Naive thymus-derived CD8-positive, alpha-beta T cell (primary cell): ENCODE measurements at places on chromosomes 11 and 22.

DNA sequence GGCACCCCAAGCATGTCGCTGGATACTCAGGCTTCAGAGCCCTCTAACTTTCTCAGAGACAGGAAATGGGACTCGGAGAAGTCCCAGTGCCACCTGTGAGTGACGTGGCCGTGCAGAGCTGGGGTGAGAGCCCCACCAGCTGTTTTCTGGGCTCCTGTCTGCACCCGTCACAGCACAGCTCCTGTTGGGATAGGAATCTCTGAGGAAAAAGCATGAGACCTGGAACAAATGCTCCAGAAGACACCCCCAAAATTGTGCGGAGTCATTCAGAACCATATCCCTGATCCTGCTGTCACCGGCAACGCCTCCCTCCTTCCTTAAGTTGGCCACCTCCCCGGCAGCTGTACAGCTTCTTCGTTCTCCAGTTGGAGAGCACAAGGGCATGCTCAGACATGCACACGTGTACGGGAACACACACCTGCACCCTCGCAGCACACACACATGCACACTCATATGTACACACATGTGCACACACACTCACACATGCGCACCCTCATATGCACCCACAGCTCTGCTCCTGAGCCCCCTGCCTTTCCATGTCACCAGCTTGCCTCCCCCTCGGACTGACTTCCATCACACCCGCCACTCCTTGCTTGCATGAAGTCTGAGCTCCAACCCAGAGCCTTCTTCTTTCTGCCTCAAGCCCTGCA is 1430.0 kb downstream of the BRD1 start:
- no peak for DNase-seq
- H3K36me3 ChIP-seq, result no peaks in the 10 kb centered on the region
- no peak overlapping the region for H3K27ac ChIP-seq
- H3K4me1 ChIP-seq, result no peaks in the 10 kb centered on the region

GRCh38 chr22:30239488-30240405 is 6.8 kb downstream of the LIF start:
- no peak for DNase-seq
- no peaks in the 10 kb centered on the region for H3K27me3 ChIP-seq
- H3K4me3 ChIP-seq, result no peak overlapping the region
- H3K36me3 ChIP-seq, result no peaks in the 10 kb centered on the region
- no peak overlapping the region for H3K27ac ChIP-seq

- peak; percentile 88 for DNase-seq
- no peaks in the 10 kb centered on the region for H3K36me3 ChIP-seq
- peak overlapping the region; percentile 37 for H3K27ac ChIP-seq
- peaks cover 8% of the 10 kb centered on the region for H3K4me1 ChIP-seq
These were observed 26.4 kb downstream of the YWHAH start for GRCh38 chr22:31970490-31971444.

DNA sequence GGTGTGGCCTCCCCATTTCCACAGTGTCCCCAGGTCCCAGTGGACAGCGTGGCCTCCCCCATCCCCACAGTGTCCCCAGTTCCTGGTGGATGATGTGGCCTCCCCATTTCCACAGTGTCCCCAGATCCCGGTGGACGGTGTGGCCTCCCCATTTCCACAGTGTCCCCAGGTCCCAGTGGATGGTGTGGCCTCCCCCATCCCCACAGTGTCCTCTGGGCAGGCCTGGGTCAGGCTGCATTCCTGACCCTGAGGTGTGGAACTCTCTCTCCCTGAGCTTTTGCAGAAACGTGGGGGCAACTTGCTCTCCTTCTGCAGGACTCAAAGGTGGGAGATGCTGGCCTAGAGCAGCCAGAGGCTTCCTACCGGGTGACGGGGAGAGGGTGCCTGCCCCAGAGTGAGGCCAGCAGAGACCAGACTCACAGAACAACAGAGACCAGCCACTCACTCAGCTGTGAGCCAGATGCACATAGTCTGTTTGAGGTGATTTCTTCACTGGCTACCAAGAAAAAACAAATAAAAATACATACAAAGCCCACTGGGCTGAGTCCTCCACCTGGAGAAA is 85.8 kb upstream of the FGF3 start:
- H3K27me3 ChIP-seq, result peaks cover 4% of the 10 kb centered on the region
- no peak overlapping the region for H3K27ac ChIP-seq

DNA sequence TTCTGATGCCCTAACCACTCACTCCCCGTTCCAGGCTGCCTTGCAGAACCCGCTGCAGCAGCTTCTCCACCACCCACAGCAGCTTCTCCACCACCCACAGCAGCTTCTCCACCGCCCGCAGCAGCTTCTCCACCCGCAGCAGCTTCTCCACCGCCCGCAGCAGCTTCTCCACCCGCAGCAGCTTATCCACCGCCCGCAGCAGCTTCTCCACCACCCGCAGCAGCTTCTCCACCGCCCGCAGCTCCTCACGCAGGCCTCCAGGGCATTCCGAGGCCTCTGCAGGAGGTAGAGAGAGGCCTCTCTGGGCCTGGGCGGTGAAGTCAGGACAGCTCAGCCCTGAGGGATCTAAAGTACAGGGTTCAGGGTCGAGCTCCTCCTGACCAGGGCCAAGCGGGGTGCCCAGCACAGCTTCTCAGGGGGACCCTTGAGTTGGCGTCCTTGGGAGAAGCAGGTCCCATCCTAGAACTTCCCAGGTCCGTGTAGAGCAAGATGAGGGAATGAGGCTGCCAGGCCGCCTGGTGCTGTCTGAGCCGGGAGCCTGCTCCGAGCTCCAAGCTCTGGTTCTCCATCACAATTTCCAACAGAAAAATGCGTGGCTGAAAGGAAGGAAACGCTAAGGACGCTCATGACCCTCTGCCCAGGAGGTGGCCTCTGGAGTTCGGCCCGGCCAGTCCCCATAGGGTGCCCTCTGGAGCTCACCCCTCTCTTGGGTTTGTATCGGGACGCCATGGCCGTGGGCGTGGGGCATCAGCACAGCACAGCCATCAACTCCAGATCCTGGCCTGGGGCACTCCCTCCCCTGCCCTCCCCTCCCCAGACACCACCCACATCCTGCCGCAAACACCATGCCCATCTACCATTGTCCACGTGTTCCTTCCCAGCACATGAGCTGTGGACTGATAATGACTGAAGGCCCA is 528.6 kb downstream of the BRD1 start:
- H3K36me3 ChIP-seq, result no peaks in the 10 kb centered on the region
- DNase-seq, result no peak
- no peaks in the 10 kb centered on the region for H3K4me1 ChIP-seq
- H3K27ac ChIP-seq, result no peak overlapping the region

- no peak for DNase-seq
- H3K4me1 ChIP-seq, result peaks cover 5% of the 10 kb centered on the region
- no peak overlapping the region for H3K4me3 ChIP-seq
- peaks cover 2% of the 10 kb centered on the region for H3K27me3 ChIP-seq
- H3K36me3 ChIP-seq, result no peaks in the 10 kb centered on the region
These were observed 48.7 kb downstream of the LRRC32 start for GRCh38 chr11:76621868-76622267.

DNA sequence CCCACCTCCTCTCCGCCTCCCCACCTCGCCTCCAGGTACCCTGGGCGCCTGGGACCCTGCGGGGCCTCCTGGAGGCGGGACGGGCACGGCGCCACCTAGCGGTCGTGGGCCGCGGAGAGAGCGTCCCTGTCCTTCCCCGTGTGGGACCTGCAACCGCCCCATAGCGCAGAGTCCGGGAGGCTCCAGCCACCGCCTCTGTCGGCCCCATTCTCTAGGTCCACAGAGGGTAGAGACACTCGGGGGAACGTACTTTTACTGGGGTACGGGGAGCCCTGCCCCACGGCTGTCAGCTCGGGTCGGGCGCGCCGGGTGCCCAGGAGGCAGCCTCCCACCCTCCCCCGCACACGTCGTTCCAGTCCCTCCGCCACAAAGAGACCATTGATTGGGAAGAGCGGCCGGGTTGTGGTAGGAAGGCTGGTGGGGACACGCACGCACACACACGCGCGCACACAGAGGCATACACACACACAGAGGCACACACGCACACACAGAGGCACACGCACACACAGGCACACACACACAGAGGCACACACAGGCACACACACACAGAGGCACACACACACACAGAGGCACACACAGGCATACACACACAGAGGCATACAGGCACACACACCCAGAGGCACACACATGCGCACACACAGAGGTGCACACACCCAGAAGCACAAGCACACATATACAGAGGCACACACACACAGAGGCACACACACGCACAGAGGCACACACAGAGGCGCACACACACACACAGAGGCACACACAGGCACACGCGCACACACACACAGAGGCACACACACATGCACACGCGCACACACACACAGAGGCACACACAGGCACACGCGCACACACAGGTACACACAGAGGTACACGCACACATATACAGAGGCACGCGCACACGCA is 12.6 kb upstream of the NECTIN1 start:
- H3K36me3 ChIP-seq, result no peaks in the 10 kb centered on the region
- peak overlapping the region; percentile 4 for H3K27ac ChIP-seq
- H3K27me3 ChIP-seq, result peaks cover 48% of the 10 kb centered on the region
- peak overlapping the region; percentile 34 for H3K4me3 ChIP-seq
- DNase-seq, result peak; percentile 77

GRCh38 chr11:56522008-56522407 is 21.0 kb downstream of the OR5M11 start:
- no peaks in the 10 kb centered on the region for H3K4me1 ChIP-seq
- no peak overlapping the region for H3K4me3 ChIP-seq
- no peaks in the 10 kb centered on the region for H3K27me3 ChIP-seq
- no peaks in the 10 kb centered on the region for H3K36me3 ChIP-seq

GRCh38 chr11:96149743-96150555 is 193.0 kb downstream of the MAML2 start:
- no peak overlapping the region for H3K4me3 ChIP-seq
- peaks cover 36% of the 10 kb centered on the region for H3K4me1 ChIP-seq
- no peak for DNase-seq
- H3K27ac ChIP-seq, result no peak overlapping the region
- H3K27me3 ChIP-seq, result no peaks in the 10 kb centered on the region
- H3K36me3 ChIP-seq, result peaks cover 28% of the 10 kb centered on the region

DNA sequence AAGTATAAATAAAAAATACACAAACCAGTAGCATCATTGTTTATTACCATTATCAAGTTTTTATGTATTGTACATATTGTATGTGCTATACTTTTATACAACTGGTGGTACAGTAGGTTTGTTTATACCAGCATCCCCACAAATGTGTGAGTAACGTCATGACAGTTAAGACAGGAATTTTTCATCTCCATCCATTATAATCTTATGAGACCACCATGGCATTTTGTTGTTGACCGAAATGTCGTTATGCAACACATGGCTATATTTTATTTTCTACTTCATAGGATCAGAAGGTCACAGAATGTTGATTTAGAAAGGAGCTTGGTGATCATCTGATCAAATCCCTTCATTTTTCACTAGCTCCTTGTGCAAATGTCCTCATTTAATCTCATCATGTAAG is 170.9 kb upstream of the NCAM1 start:
- no peaks in the 10 kb centered on the region for H3K36me3 ChIP-seq
- no peak overlapping the region for H3K27ac ChIP-seq
- H3K27me3 ChIP-seq, result peaks cover 6% of the 10 kb centered on the region

GRCh38 chr11:703506-703905 is 2.5 kb upstream of the EPS8L2 start:
- H3K27ac ChIP-seq, result no peak overlapping the region
- no peak for DNase-seq
- H3K4me3 ChIP-seq, result no peak overlapping the region

GRCh38 chr11:70077411-70078094 is 564 bp upstream of the ANO1 start:
- no peak for DNase-seq
- no peak overlapping the region for H3K4me3 ChIP-seq

DNA sequence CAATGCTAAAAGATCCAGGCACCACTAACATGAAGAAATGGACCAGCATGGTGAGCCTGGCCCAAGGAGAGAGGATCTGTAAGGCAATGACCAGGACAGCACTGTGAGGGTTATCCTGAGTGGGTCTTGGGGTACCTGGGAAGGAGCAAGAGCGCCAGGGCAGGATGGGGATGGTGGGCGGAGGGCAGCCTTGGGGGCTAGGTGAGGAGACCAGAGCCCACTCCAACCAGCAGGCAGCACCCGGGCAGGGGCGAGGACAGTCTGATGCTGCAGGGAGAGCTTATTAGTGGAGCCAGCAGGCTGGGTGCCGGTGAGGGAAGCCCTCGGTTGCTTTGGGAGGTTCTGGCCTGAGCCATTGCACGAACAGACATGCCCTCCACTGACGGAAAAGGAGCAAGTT is 10.7 kb upstream of the NAP1L4 start:
- no peak overlapping the region for H3K4me3 ChIP-seq
- no peak overlapping the region for H3K27ac ChIP-seq
- peaks cover 22% of the 10 kb centered on the region for H3K36me3 ChIP-seq
- DNase-seq, result no peak

- H3K27me3 ChIP-seq, result peaks cover 13% of the 10 kb centered on the region
- H3K36me3 ChIP-seq, result no peaks in the 10 kb centered on the region
- DNase-seq, result no peak
These were observed 77.8 kb downstream of the C11orf91 start for GRCh38 chr11:33622806-33623205.

- H3K4me3 ChIP-seq, result no peak overlapping the region
- H3K36me3 ChIP-seq, result peaks cover 22% of the 10 kb centered on the region
- H3K27me3 ChIP-seq, result no peaks in the 10 kb centered on the region
- no peaks in the 10 kb centered on the region for H3K4me1 ChIP-seq
- H3K27ac ChIP-seq, result no peak overlapping the region
- DNase-seq, result no peak
These were observed 17.5 kb upstream of the TMEM191C start for GRCh38 chr22:21449531-21450319.

DNA sequence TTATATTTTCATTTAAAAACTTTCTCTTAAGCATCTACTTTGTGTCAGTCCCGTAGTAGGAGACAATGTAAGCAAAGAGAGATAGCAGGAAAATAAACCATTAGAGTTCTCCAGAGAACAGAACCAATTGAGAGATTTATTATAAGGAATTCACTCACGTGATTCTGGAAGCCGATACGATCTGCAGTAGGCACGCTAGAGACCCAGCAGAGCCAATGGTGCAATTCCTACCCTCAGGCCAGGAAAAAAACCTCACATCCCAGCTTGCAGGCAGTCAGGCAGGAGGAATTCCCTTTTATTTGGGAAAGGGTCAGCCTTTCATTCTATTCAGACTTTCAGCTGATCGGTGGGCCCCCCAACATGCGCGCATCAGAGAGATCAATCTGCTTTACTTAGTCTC is 7.3 kb upstream of the PLEKHA7 start:
- no peak for DNase-seq
- no peaks in the 10 kb centered on the region for H3K36me3 ChIP-seq
- H3K4me1 ChIP-seq, result no peaks in the 10 kb centered on the region
- no peak overlapping the region for H3K27ac ChIP-seq

- H3K27me3 ChIP-seq, result peaks cover 11% of the 10 kb centered on the region
- no peaks in the 10 kb centered on the region for H3K4me1 ChIP-seq
- H3K27ac ChIP-seq, result no peak overlapping the region
- DNase-seq, result no peak
These were observed 53.7 kb downstream of the THAP12 start for GRCh38 chr11:76327202-76327601.

DNA sequence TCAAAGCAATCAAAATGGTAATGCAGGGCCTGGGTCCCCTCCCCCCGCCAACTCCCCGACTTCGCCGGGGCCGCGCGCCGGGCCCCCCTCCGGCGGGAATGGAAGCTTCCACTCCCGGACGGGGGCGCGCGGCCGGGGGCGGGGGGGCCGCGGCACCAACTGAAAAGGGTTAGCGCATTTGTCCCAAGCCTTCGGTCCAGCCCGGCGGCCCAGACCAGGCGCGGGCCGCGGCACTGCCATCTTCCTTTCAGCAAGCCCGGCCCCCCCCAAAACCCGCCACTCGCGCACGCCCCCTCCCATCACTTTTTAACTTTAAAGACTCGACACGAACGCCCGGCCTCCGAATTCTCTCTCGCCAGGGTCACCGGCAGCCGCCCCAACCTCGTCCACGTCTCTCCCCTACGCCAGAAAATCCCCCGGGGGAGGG is 2.8 kb downstream of the PHF21B start:
- peaks cover 4% of the 10 kb centered on the region for H3K36me3 ChIP-seq
- H3K27me3 ChIP-seq, result peaks cover 45% of the 10 kb centered on the region
- H3K4me3 ChIP-seq, result peak overlapping the region; percentile 79
- DNase-seq, result no peak
- H3K27ac ChIP-seq, result no peak overlapping the region
- H3K4me1 ChIP-seq, result peaks cover 19% of the 10 kb centered on the region
